ENCODE measurements at places on chromosomes 3 and 15. TPM values are rescaled to one million over a fixed set of nuclear protein-coding genes. Genes with fewer than 3 reads are reported as not detected.

DNA sequence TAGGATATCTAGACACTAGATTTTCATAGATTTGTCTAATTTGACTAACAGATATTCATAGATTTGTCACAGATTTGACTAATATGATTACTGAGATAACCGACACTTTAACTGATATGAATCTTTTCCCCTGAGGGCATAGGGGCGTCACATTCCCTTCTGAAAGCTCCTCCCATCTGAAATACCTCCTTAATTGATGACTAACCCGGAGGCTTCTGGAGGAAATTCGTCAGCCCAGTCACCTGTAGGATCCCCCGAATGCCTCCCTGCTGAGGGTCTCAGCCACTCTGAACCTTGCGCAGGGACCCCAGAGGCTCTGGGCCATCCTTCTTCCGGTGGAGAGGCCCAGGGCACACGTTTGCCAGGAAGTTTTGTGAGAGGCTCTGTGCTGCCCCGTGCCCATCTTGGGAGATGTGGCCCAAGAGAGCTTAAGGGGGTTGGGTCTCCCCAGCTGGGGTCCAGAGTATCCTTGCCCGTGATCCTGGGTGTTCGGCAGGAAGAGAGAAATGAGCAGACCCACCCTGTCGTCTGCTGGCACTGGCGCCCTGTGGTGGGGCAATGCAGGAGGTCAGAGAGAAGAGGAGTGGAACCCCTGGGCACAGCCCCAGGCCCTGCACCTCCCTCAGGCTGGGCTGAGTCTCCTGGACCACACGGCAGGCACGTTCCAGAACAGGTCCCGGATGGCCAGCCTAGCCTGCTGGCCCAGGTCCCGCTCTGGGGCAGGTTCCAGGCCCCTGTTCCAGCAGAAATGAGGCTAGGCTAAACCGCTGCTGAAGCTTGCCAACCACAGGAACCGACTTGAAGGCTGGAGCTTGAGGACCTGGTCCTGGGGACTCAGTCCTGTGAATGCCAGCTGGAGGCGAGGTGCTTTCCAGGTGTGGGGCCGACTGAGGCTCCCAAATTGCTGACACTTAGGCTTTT is 1.7 kb downstream of the PLA2G4D start:
- peak; percentile 57 for DNase-seq

GRCh38 chr3:24156466-24156865 is 211.4 kb downstream of the NR1D2 start:
- DNase-seq, result no peak

- DNase-seq, result no peak
Measured at GRCh38 chr3:108029466-108029865, 61.4 kb downstream of the CD47 start.

GRCh38 chr3:37693511-37694283 is 168.0 kb upstream of the CTDSPL start:
- DNase-seq, result no peak

DNA sequence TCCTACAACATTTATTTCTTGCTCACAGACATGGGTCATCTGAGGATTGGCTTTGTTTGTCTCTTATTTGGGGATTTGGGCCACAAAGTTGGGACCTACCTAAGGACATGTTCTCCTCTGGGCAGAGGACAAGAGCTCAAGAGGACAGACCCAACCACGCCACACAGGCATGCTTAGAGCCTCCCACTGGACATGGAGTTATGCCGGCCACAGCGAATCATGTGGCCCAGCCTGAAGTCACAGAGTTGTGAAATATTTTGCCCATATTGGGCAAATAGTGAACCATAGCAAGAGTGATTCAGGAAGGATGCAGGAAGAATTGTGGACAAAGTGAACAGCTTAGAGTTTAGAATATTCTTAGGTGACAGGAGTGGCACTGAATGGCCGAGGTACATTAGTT is 9.9 kb downstream of the TRAK1 start:
- DNase-seq, result peak; percentile 76

- no peak for DNase-seq
Measured at GRCh38 chr3:150014782-150015181, 44.1 kb upstream of the PFN2 start.

DNA sequence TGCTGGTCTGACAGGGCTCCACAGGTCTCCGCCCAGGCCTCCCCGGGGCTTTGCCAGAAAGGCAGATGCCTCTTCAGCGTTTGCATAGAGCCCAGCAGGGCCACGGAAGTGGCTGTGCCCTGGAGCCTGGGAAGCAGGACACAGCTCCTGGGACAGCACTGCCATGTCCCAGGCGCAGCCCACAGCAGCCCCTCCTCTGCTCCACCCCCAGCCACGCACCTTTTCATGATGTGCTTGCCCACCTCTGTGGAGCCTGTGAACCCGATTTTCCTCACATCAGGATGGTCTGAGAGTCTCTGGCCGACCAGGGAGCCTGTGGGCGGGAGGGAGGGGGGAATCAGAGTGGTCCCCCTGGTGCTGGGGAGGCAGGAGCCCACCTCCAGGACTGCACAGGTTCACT is 33.9 kb upstream of the SLC41A3 start:
- peak; percentile 45 for DNase-seq

DNA sequence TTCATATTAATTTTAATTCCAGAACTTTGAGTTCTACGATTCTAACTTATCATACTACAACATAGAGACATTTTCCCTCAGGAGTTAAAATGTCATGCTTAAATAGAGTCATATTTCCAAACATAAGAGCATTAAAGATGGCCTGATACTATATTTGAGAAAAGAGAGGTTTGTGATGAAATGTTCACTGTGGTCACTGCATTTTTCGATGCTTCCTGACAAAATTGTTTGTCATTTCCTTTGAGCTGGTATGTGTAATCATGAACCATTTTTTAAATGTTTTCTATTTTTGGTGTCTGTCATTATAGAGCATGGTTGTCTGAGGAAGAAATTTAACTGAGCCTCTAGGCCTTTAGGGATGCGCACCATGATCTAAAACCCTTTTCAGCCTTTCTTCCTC is 721.4 kb upstream of the NR2F2 start:
- DNase-seq, result no peak

- no peak for DNase-seq
Measured at GRCh38 chr3:167113035-167113830, 266.9 kb downstream of the ZBBX start.

AHSG gene
- not detected for total RNA-seq

DNA sequence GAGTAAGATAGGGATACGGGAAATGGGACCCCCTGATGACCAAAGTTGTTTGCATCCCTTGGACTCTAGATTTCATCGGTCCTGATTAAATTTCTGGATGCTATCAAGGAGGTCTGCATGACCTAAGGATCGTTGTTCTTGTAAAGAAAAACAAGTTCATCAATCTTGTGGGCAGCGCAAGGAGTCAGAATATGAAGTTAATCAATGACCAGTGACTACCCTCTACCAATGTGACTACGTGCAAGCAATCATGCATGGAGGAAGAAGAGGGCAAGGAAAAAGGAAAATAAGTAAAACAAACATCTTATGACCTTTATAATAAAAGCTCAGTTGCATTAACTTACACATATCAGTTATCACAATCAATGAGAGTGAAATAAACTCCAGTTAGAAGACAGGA is 139.7 kb downstream of the RTP4 start:
- DNase-seq, result no peak

LSAMP gene
- total RNA-seq, result 5.3 TPM

DNA sequence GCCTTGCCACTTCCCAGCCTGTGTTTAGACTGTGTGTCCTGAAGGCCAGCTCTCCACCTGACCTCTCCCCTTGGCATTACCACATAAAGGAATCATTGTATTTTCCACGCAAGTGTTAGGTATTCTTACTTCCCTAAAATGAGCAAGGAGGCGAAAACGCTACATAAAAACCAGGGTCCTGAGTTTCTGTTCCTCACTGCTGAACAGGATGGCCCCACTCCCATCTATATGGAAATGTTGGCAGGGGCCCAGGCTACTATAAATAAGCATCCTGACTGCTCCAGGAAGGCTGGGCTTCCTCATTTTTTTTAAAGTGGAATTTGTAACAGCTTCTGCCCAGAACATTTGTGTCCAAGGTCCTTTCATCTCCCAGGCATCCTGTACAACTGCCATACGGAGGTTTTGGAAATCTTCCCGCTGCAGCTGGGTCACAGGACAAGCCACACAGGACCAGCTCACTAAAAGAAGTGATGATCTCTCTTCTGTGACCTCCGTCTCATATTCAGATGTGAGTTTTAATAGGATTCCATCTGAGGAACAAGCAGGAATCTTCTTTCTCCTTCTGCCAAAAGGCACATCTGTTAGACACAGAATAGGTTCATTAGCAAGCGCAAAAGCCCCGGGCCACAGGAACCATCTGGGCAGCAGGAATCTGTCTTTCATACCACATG is 56.4 kb upstream of the LIMD1 start:
- no peak for DNase-seq
